ENCODE measurements at places on chromosomes 11 and 22.

- DNase-seq: no peak
Observed at GRCh38 chr11:76155500-76156227, 50.6 kb downstream of the WNT11 start.

GRCh38 chr22:36985211-36985889, 33.9 kb downstream of the TST start:
- DNase-seq: no peak

DNA sequence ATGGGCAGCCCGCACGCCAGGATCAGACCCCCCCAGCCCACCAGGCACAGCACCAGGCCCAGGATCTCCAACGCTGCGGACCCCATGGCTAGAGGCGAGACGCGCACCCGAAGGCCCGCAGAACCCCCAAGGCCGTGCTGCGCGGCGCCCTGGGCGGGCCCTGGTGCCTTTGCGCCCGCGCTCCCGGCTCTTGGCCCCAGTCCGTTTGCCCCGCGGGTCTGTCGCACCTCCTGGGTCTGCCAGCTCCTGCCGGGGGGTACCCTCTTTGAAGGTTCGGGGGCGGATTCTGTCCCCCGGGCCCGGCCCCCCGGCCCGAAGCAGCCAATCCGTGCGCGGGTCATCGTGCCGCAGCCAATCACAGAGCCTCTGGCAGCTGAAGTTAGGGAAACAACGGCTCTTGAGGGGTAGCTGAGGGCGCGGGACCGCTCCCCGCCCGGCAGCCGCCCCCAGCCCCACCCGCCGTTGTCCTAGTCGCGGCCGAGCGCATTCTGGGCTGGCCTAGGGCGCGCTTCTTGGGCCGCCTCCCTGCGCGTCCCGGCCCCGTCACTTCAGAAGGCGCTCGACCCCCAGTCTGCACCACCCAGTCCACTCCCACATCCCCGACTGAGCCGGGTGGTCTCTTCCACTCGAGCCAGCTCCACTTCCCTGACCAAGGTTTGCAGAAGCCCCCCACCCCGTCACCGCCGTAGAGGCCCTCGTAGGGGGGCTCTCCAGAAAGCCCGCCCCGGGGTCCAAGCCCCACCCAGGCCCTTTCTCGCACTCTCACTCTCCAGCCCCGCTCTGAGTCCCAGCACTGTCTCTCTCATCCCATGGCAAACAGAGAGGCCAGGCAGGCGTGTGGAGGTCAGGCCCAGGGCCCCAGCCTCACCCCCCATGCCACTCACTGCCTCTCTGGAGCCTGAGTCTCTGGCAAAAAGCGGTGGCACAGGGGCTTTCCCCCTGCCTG, at the start of gene CLDN5:
Gene CLDN5 (minus strand): TSS at position 241 of the 946 bp plus-strand sequence. CDS start 155 bp downstream, at position 86.
- no peak for DNase-seq

DNA sequence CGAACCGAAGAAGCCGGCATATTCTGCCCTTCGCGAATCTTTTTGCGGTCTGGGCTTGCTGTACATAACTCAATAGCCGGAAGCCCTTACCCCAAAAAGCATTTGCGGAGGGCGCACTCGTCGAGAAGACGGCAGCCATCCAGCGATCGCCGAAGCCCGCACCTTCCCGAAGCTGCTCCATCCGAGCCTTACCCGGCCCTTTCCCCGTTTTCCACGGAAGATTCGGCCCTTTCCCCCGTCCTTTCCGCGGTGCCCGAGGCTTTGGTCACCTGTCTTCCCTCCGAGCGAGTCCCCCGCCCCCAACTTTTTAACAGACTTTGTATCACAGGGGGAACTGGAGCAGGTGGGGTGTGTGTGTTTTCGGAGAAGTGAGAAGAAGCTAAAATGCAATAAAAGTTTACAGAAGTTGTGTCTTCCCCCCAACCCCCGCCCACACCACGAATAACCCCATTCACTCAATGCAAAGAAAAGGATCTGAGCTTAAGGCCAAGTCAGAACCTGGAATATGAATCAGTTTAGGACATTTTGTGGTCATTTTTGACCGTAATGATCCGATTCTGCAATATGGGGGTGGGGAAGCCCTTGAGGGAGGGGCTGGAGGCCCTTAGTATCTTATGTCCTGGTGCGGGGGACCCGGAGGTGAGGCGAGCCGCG, 99.0 kb upstream of the HSD17B12 start:
- no peak for DNase-seq

- no peak for DNase-seq
Observed at GRCh38 chr11:44928816-44929215, 21.9 kb downstream of the TP53I11 start.

All from activated gamma-delta T cell treated with anti-CD3 and anti-CD28 coated beads, Interleukin-2, amount 50 U/mL, for 16 hours (primary cell).